ENCODE measurements at places on chromosomes 1 and 21.
A peak's percentile ranks its signal among the peaks of the same experiment; 100 is the strongest.

DNA sequence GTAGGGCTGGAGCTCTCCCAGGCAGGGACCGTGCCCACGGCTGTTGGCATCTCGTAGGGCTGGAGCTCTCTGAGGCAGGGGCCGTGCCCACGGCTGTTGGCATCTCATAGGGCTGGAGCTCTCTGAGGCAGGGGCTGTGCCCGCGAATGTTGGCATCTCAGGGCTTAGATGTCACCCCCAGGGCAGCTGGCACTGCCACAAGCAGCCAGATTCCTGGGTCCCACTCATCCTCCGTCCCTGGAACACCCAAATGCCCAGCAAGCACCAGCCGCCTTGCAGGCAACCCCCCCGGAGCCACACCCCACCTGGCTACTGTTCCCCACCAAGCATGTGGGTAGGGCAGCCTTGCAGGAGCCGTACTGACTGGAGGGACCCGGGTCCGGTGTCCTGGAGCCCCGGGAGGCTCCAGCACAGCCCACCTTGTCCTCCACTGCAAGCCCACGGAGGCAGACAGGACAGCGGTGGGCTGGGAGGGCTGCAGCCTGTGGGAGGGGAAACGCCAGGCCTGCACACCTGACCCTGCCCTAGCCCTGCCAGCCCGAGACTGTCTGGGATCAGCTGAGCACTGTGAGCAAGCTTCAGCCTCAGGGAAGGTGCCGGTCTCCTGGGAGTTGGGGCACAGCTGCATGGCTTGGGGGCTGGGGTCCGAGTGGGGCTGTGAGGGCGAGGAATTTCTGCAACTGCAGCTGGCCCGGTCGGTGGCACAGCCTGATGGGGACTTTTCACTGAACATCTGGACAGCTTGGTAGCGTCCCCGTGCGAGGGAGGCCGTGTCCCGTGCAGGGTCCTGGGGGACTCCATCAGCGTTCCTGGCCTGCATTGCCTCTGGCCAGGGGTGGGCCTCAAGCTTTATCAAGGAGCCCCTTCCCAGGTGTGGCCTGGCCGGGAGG is 53.6 kb downstream of the COL18A1 start:
- no peak for DNase-seq

GRCh38 chr1:53125623-53126360 is 16.6 kb downstream of the SLC1A7 start:
- no peak for DNase-seq

DNA sequence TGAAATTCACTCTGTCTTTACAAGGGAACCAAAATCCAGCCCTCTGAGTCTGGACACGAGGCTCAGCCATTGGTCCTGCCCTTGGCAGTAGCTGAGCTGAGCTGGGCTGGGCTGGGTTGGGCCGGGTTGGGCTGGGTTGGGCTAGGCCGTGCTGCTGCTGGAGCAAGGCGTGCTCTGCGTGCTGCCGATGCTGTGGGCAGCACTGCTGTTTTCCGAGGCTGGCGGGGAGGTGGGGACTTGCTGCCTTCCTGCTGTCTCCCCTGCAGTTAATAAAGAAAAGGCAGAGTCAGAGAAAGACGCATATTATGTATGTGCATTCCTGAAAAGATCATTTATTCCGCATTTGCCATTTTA is 182.9 kb downstream of the CDC7 start:
- DNase-seq = no peak

DNA sequence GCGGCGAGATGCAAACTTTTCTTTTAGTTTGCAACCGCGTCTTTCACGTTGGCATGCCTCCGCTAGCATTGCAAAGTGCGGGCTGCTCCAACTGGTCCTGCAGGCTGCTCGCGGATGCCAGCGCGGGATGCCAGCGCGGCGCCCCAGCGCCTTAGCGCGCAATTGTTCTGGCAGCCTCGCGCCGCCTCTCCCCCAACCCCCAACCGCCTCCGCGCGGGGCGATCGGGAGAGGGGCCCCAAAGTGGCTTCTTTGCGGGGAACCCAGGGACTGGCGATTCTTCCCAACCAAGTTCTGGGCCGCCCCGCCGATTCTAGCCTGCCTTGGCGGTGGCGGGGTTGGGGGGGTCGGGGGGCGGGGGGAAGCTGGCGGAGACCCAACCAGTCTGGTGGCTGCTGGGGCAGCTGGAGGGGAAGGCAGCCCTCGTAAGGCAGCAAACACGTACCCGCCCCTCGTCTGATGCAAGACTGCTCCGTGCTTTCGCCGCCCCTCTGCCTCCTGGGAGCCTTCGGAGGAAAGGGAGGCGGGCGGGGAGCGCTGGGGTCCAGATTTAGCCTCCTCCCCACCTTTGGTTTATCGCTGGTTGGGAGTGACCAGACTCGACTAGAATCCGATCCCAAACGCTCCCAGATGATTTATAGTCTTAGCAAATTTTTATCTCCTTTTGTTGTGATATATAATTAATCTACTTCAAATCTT is 756 bp downstream of the PHGDH start:
- DNase-seq = peak; percentile 88
